ENCODE measurements at places on chromosomes 1 and 21.

DNA sequence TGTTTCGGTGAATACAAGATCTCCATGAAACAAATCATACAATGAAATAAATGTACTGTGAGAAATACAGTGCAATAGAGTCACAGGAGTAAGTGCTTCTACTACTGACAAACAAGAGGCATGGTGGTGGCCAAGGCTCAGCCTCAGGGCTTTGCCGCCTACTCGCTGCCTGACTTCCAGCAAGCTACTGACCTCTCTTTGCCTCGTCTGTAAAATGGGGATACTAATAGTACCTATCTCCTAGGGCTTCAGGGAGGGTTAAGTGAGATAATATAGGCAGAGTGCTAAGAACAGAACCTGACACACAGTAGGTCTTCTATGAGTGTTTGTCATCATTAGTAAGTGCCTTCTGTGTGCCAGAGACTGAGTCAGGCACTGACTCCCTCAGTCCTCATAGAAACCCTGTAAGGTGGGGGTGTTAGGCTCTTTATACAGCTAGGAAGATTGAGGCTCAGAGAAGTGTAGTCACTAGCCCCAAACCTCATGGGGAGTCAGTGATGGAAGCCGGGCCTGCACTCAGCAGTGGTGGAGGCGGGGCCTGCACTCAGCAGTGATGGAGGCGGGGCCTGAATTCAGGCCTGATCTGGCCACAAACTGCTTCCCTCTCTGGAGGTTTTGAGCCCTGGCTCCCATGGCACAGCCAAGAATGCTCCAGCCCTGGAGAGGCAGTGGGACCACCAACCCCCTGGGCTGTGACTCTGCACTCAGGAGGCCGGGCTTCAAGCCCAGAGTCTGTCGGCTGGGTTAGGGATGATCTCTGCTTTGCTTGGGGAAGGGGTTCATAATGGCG, 6.8 kb downstream of the BSND start:
- DNase-seq, result no peak

DNA sequence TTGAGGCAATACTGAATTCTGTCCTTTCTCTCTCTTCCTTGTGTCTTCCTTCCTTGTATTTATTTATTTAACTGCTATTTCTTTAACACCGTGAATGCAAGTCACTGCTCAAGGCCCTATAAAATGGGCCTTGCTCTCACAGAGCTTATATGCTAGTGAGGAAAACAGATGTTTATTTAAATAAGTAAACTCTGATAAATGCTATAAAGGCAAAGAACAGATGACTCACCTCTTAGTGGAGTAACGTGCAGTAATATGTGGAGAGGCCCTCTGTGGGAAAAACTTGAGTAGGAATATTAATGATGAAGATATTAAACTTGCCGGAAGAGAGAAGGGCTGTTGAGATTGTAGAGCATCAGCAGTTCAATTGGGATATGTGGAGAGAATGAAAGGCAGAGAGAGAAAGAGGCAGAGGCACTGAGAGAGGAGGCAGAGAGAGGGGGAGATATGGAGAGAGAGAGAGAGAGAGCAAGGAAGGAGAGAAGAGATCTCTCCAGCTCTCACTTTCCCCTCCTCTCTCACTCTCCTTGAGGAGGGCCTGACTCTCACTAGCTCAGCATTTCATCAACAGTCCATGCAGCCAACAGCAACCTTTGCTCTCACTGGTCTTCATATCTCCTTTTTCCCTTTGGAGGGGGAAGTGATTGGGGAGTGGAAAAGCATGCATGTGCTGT, 322.2 kb downstream of the LMX1A start:
- DNase-seq, result no peak

DNA sequence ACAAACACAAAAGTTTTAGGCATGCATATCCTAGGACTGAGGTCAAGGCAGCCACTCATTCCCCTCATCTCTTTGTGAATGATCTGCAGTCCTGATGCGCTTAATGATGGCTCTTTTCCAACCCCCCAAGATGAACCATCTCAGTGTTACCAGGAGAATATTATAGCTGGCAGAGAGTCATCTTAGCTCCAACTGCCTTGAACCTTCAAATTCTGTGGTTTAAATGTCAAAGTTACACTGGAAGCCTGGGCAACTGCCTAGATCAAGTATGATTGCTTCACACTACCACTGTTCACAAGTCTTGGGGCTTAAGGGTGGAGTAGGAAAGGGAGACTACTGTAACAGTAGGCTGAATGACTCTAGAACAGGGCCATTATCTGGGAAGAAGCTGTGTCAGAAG, 8.0 kb upstream of the MYBPHL start:
- DNase-seq, result peak; percentile 62

- no peak for DNase-seq
These were observed 585.2 kb upstream of the PKN2 start for GRCh38 chr1:88098881-88099280.

DNA sequence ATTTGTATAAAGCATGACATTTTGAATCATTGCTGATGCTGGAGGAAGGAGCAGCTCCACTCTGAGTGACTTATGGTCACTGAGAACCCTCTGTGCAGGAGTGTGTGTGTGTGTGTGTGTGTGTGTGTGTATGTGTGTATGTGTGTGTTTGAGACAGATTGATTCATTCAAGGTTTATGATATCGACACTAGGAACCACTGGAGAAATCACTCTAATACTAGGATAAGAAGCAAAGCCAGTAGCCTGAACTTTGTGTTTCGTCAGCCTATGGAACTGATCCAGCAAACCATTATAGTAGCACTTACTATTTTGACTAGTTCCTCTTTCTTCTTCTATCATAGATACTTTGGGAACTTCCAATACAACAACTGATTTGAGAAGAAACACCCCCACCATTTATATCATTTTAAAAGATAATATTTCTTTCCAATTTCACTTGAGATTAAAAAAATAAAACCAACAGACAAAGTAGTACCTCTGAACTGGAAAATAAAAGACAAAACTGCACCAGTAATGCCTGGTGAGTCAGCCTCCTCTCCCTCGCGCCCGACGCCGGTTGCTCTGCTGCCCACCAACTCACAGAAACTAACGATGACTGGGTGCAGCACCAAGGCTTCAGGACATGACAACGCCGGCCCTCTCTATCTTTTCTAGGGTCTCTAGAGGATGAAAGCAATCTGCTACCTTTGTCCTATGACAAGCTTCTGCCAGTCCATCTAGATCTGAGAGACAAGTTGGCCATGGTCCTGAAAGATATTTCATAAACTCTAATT, 20.9 kb downstream of the SLAMF1 start:
- no peak for DNase-seq

- DNase-seq, result no peak
These were observed 48.2 kb upstream of the DNASE2B start for GRCh38 chr1:84350104-84350503.

- DNase-seq, result no peak
These were observed 75.1 kb downstream of the VPS26C start for GRCh38 chr21:37192019-37192418.

- peak; percentile 29 for DNase-seq
These were observed 664 bp downstream of the BACE2 start for GRCh38 chr21:41168391-41169257.

GRCh38 chr21:42535602-42536171, 22.0 kb downstream of the SLC37A1 start:
- no peak for DNase-seq

DNA sequence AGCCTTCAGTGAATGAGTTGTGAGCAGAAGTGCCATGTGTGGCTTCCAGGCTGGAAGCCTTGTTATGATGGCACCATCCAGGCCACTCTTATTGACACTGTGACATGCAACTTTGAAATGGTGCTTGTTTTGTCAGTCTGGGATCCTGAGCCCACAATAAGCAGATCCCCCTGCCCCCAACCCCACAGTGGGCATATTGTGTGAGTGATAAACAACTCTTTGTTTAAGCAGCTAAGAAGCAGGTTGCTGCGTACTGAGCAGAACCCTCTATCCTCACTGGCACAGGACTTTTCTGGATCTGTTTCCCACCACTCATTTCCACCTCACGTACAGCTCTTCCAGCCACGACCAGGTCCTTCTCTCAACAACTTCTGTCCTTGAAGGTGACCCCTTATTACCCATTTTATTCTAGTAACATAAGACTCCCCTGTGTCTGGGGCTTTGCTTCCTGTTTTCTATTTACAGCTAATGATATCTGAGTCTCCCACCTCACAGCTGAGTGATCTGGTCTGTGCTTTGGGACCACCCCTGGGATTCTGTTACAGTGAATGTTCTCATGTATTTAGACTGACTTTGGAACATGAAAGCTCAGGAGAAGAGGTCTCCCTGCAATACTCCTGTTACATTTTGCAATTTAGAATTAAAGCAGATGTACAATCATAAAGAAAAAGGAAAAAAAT, 375.5 kb downstream of the PCP4 start:
- DNase-seq, result no peak

GRCh38 chr1:195466639-195467038, 1141.6 kb downstream of the KCNT2 start:
- DNase-seq, result no peak

DNA sequence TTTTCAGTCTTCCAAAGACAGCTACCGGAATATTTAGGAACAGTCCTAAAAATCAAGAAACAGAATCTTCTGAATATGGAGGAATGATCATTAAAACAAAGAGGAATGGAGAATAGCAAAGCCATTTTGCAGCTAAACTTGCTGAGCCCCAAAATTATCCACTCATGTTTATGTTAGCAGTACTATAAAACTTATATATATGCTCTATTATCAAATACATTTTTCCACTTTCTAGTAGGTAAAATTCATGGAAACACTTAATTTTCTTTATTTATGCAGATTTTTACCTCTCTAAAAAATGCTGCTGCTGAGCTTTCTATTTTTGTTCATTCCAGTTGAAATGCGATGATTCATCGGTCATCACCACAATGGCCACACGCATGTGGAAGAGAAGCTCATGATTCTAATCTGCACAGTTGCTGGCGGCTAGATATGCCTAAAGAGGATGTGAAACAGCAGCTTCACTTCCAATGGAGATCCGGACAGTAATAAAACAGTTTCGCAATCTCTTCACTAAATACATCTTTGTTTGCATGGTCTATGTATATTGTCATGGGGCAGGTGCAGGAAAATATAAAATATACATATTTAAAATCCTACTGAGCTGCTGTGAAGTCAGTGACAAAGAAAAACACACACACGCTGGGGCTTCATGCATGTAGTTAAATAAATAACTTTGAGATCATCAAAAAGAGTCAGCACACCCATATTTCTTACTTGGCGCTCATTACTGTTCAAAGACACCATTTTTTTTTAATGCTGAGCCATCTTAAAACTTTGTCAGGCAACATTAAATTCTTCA, 292.2 kb downstream of the SMYD3 start:
- peak; percentile 77 for DNase-seq

GRCh38 chr1:227745568-227746265, 10.5 kb downstream of the SNAP47 start:
- DNase-seq, result no peak

DNA sequence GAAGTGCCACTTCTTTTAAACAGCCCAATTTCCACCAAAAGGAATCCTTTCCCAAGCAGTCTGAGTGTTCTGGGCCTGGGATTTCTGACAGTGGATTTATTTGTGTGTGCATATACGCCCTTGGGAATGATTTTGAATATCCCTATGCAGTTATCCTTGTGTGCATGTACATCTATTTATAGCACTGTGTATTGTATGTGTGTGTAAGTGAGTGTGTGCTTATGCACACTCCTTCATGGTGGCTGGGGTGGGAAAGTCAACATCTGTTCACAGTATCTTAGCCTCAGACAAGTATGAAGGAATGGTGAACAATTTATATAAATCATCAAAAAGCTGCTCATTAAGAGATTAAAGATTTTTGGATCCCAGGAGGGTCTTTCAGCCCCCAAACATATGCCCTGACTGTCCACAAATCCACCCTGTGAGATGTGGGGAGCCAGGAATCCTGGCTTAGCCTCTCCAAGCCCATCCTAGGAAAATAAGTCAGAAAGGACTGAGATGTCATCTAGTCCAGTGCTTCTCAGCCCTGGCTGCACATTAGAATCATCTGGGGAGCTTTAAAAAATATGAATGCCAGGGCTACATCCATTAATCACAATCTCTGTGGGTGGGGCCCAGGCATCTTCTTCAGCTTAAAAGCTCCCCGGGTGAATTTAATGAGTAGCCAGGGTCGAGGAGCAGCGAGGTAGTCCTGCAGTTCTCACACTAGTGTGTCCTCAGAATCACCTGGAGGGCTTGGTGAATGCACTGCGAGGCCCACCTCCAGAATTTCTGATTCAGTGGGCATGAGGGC, 101.4 kb downstream of the PLXNA2 start:
- DNase-seq, result no peak

DNA sequence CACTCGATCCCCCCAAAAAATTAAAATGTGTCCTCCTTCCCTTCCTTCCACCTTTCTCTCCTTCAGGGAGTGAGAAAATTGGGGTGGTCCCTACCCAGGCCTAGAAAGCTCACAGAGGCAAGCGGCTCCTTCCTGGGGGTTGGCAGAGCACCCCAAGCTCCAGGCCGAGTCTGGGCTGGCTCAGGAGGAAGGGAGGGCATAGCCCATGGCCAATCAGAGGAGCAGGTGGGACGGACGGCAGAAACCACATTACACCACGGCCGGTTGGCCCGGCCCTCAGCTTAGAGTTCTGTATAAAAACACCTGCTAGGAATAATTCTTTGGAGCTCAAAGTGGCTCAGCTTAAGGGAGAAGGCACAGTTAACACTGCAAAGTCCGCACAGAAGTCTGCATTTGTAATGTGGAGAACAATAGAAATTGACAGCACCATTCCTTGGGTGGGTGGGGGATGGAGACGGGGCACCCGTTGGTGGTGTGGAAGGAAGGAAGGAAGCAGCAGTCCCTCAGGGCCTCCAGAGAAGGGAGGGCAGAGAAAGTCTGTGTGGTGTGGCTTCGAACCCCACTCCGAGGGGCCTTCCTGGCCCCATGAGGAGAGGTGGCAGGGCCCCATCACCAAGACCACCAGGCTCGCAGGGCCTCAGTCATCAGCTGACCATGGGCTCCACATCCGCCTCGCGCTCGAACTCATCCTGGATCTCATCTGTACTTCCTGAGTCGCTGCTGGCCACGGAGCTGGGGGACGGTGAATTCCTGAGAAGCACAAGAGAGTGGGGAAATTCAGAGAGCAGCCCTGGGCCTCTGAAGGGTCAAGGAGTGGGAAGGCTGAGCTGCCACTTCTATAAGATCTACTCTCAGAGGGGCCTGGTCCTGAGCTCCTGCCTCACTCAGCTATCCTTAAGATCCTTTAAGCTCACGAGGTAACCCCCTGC, 5.8 kb upstream of the ALDH4A1 start:
- no peak for DNase-seq

- DNase-seq, result no peak
These were observed 70.6 kb downstream of the COQ8A start for GRCh38 chr1:227010645-227011044.

DNA sequence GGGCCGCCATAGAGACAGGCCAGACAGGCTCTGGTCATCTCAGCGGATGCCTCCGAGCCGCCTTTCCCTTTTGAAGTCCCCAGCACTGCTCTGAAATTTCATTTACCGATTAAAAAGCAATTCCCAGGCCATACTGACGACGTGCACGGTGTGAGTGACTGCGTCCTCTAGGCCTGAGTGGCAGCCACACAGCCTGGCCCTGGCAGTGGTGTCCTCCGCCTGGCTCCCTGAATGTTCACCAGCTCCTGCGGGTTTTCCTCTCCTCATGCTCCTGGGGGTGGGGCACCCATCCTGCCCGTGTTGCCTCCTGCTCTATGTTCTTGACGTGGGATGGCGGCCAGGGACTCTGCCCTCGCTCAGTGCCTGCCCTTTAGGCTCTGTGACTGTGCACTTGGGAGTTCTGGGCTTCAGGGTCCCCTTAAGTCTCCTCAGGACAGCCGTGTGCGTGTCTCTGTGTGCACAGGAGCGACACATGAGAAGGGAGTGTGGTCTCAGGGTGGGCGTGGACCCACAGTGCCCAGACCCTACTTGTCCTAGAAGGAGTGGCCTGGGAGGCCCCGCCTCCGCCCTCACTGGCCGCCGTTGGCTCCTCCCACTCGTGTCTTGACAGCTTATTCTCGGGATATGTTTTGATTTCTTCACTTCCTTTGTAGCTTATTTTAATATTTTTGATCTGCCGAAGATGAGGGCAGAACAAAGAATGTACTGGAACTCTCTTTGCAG, 3.6 kb downstream of the SKI start:
- DNase-seq, result peak; percentile 82

All from fibroblast of gingiva (primary cell).